ENCODE measurements at places on chromosomes 5 and 9.

- no peaks in the 10 kb centered on the region for H3K36me3 ChIP-seq
- peak overlapping the region; percentile 67 for H3K27ac ChIP-seq
- DNase-seq: no peak
Observed at GRCh38 chr9:87425202-87425601, 72.5 kb upstream of the DAPK1 start.

GRCh38 chr9:86773422-86773945 lies 173.8 kb downstream of the GAS1 start:
- no peak overlapping the region for H3K27ac ChIP-seq
- no peak for DNase-seq
- no peaks in the 10 kb centered on the region for H3K36me3 ChIP-seq
- no peaks in the 10 kb centered on the region for H3K27me3 ChIP-seq

DNA sequence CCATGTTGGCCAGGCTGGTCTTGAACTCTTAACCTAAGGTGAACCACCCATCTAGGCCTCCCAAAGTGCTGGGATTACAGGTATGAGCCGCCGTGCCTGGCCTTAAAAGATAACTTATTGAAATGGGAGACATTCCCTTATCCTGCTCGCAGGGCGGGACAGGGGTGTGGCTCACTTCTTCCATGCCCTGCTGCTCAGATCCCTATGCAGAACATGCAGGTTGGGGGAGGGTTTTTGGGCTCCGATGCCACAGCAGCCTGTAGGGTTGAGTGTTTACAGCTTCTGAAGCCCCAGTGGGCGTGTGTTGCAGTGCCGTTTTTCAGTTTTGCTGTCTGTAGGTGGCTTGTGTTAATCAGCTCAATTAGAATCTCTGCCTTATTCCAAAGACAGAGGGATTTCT lies 108.0 kb upstream of the BRINP1 start:
- H3K4me1 ChIP-seq: no peaks in the 10 kb centered on the region
- no peak for DNase-seq
- no peaks in the 10 kb centered on the region for H3K27me3 ChIP-seq
- H3K4me3 ChIP-seq: no peak overlapping the region
- H3K36me3 ChIP-seq: no peaks in the 10 kb centered on the region

DNA sequence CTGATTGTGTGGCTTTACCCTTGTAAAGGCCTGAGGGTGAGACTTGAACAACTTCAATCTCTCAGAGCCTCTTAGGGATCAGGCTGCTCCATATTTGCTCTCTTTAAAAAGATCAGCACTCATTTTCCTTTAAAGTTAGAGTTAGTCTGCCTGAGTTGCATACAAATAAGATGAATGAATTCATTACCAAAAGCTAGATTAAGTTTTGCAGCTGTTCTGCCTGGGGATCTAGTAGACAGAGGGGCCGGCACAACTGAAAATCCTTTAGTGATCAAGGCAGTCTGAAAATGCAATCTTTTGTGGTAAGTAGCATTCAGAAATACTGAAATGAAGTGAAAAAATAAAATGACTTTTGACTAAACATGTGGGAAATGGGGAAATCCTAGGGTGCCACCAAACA lies 264.0 kb downstream of the MAN2A1 start:
- H3K4me3 ChIP-seq: no peak overlapping the region
- H3K27ac ChIP-seq: no peak overlapping the region
- H3K27me3 ChIP-seq: no peaks in the 10 kb centered on the region
- H3K36me3 ChIP-seq: no peaks in the 10 kb centered on the region
- H3K4me1 ChIP-seq: no peaks in the 10 kb centered on the region

DNA sequence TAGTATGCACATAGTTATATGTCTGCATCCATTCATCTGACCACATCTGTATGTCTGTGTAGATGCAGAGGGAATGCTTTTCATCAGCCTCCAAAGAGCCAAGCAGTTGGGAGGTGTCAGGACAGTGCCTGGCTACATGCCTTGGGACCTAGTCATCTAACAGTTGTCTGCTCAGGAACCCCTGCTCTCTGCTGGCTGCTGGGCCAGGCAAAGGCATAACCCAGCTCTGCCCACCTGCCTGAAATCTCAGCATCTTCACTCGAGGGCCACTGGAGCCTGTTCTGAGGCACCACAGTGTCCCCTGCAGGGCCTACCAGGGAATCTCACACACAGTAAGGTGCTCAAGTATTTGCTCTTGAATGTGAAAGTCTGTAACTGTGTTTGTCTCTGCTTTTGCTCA lies 3.7 kb downstream of the C9orf50 start:
- H3K27ac ChIP-seq: no peak overlapping the region
- DNase-seq: no peak
- peaks cover 32% of the 10 kb centered on the region for H3K27me3 ChIP-seq
- peaks cover 24% of the 10 kb centered on the region for H3K4me1 ChIP-seq
- no peak overlapping the region for H3K4me3 ChIP-seq
- no peaks in the 10 kb centered on the region for H3K36me3 ChIP-seq

DNA sequence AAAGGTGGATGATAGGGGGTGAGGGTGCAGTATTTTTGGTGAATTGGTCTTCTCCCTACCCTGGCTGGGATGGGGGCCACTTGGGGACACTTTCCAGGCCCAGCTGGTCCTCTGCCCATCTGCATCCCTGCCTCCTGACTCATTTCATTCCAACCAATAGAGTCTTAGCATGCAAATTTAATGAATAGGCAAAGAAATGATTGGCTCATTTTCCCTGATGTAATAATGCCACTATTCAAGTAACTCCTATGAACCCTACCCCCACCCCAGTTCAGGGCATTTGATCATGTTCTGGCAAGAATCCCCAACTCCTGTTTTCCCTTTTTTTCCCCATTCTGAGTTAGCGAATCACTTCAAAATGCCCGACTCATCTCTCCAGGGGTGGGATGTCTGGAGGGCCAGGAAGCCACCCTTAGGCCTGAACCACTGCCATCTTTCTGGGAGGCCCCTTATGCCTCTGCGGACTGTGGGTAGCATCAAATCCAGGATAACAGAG lies 56.7 kb downstream of the PCDH1 start:
- no peaks in the 10 kb centered on the region for H3K36me3 ChIP-seq
- H3K4me3 ChIP-seq: no peak overlapping the region
- no peak overlapping the region for H3K27ac ChIP-seq
- H3K4me1 ChIP-seq: no peaks in the 10 kb centered on the region
